ENCODE measurements at places on chromosomes 4 and X.

DNA sequence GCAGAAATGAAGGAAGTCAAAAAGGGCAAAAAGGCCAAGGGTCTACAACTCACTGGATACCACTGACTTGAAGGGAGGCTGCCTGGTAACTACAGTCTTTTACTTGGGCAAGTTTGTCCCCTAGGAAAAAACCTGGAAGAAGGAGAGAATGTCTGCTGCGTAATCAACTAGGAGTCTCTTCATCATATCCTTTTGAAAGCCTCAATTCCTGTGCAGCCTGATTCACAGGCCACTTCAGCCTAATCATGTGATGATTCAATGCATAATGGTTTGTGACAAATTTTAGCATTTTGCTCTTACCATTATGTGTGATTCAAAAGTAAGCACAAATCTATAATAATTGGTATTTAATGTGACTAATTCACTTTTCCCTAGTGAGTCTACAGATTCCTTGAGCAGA, 273.6 kb downstream of the FRMPD4 start:
- peak; percentile 50 for DNase-seq

GRCh38 chr4:3306450-3306849, 13.6 kb downstream of the RGS12 start:
- DNase-seq, result no peak

- peak; percentile 89 for DNase-seq
Observed at GRCh38 chr4:15303052-15303641, 124.7 kb upstream of the C1QTNF7 start.

DNA sequence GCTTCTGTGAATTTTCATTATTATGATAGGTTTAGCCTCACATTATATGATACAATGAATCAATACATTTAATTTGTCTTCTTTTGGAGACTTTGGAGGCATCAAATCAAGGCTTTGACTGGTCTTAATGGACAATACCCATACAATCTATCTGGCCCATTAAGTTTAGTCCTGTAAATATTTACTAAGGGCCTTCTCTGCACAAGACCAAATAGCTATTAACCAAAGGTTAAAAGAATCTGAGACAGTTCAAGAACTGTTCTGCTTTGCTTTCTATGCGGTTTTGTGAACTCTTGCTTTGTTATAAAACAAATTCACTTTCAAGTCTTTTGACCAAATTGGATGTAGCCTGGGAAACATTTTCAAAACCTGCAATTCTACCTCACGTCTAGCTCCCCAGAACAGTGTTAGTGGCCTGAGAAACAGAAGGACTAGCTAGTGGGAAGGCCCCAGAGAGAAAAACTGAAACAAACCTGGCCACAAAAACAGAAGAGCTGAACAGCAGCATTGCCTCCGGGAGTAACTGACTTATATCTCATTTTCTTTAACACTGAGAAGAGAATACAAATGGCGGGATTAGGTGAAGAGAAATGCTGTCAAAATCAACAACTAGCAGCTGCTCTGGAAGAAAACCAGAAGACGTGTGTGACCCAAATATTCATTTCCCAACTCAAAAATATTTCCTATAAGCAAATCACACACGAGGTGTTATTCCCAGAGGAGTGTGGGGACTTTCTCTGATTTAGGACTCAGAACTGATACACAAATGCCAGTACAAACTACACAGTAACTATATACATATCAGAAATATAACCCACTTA, 548 bp downstream of the TLR1 start:
- DNase-seq, result peak; percentile 25

- peak; percentile 34 for DNase-seq
Observed at GRCh38 chr4:135739354-135739753, 1537.8 kb upstream of the PABPC4L start.

- no peak for DNase-seq
Observed at GRCh38 chrX:3599802-3600430, 113.5 kb downstream of the PRKX start.

- no peak for DNase-seq
Observed at GRCh38 chr4:79315891-79316290, 10.0 kb downstream of the NAA11 start.

- no peak for DNase-seq
Observed at GRCh38 chrX:37607243-37607642, 35.8 kb downstream of the LANCL3 start.

DNA sequence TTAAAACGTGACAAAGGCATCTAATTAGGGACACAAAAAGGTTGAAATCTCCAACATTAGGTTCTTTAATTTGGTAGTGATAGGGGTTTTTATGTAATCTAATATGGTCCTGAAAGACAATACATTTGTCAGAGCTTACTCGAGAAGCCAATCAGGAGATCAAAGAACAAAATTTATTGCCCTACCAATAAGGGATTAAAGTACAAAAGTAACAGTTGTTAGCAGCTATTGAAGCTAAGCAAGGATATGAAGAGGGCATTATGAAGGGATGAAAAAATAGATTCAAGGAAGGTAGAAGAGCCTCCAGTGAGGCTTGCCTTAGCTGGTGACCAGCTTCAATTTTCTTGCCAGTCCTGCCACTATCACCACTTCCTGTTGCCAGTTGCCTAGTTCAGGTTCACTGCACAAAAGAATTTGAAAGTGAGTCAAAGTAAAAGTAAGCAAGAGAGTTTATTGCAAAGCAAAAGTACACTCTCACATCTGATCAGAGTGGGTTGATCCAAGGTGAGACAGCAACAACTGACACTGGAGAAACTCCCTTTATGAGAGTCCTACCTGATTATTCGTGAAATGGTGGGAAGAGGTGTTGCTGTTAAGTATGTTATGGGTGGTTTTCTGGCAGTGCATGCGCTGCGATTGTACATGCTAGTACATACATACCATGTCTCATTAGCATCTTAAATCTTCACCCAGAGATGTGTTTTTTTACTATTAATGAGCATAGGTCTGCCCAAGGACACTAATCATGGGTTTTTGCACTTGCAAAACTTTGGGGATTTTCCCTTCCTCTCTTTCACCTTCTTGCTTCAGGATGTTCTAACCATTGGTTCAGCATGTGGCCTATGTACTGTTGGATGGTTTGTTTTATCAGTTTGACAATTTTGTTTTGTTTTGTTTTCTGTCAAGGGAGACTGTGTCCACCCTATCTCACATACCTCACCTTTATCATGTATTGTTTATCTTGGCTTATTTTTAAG, 263.2 kb upstream of the ITM2A start:
- DNase-seq, result no peak

GRCh38 chr4:128574706-128575105, 234.8 kb upstream of the JADE1 start:
- peak; percentile 79 for DNase-seq

DNA sequence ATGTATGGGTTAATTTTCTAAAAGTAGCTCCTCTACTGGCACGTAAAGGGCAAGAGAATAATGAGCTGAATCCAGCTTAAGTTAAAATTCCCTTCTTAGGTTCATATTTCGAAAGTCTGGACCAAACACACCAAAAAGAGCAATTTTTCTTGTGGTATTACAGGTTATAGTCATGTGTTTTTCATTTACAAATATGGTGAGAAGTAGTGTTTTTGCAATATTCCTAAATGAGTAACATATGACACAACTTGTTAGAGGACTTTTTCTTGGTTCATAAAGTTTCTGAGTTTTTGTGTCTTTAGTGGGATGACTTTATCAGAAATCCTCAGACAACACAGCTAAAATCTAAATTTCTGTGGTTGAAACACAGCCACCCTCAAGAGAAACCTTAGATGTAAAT, 172.1 kb downstream of the AFF2 start:
- no peak for DNase-seq

- DNase-seq, result peak; percentile 97
Observed at GRCh38 chrX:13669246-13669737, 16.4 kb downstream of the TCEANC start.

DNA sequence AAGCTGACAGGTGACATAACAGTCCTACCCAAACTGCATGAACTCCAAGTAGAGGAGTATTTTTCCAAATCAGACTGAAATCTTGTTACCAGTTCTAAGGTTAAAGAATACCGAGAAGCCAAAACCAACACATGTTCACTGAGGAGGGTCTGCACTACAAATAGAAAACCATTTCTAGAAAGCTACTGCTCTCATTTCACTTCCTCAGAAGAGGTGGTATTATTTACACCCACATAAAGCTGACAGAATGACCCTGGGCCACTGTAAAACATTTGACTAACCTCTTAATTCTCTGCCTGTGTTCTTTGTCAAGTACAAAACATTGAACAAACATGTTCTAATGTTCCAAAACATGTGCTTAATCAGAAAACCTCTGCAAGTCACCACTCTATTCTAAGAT, 95.8 kb downstream of the IQCM start:
- DNase-seq, result no peak

DNA sequence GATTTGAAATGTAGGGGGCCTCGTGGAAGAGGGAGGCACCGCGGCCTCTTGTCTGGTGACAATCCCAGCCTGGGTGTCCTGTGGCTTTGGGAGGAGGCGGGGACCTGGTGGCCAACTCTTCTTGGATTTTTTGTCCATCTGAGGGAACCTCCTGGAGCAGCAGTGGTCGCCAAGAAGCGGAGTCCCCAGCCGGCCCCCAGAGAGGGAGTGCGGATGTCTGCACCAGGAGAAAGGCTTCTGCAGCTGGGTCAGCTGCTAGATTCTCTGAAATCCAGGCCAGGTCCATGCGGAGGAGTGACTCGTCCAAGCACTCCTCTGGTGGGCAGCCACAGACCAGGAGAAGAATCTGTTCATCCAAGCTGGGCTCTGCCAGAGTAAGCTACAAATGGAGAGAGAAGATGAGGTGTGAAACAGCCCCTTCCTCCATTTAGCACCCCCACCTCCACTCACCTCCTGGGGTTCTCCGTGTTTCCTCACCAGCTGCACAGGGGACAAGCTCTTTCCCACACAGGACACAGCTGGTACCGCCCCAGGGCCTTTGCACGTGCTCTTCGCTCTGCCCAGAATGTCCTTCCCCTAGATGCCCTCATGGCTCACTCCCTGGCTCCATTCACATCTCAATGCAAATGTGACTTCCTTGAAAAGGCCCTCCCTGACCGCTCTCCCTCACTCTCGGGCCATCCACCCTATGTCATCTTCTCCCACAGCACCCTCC, 27.6 kb downstream of the C4orf50 start:
- DNase-seq, result no peak

DNA sequence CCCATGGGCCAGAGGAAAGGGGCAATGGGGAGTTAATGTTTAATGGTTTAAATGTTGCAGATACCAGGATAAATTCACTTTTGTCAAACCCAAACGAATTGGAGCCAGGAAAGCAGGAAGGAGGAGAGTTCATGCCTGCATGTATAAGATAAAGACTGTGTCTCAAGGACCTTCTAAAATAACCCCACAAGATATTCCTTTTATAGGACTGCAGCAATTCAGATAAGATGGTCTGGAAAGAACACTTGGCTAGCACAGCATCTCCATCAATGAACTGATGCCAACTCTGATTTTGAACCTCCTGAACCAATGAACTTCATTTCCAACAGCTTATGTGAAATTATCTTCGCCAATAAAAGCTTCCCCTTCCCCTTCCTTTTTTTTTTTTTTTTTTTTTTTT, 31.3 kb upstream of the LONRF3 start:
- DNase-seq, result no peak

DNA sequence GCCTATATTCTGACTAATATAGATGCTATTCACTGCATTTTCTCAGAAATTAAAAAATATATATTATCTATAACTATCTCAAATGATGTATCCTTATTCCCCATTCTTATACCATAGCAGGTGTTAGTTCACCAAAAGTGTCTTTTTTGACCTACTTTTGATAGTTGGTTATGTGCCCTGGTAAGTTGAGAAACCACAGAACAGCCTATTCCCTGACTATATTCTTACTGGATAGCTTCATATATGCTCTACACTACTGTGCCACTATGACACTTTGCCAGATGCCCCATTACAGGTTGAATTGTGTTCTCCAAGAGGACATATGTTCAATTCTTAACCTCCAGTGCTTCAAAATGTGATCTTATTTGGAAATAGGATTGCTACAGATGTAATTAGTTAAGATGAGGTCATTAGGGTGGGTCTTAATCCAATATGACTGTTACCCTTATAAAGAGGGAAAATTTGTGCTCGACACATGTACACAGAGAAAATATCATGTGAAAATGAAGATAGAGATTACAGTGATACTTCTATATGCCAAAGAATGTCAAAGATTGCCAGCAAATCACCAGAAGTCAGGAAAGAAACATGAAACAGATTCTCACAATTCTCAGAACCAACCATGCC, 76.1 kb downstream of the LRBA start:
- DNase-seq, result no peak

- no peak for DNase-seq
Observed at GRCh38 chr4:25792200-25792791, 70.5 kb downstream of the SEL1L3 start.

DNA sequence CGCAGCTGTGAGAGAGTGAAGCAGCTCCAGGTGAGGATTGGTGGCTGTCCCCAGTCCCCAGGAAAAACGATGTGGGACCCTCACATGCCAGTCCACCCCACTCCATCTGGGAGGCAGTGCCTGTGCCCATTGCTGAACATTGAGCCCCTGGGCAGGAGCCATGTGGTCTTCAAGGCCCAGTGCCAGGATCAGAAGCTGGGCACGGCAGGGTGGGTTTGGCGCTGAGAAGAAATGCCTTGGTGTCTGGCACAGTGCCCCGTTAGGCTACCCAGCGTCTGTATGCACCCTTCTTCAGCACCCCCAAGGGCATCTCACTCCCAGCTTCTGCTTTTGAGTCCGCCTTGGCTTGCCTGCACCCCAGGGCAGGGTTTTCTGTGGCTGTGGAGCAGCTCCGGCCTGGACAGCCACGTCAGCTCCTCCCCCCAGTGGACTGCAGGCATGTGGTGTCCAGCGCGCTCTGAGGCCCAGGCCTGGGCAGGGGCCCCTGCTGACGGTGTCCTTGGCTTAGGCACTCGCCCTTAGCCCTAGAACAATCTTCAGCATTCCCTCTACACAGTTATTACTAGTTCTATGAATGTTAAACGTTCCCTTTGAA, 28.6 kb downstream of the RGS12 start:
- DNase-seq, result peak; percentile 48

DNA sequence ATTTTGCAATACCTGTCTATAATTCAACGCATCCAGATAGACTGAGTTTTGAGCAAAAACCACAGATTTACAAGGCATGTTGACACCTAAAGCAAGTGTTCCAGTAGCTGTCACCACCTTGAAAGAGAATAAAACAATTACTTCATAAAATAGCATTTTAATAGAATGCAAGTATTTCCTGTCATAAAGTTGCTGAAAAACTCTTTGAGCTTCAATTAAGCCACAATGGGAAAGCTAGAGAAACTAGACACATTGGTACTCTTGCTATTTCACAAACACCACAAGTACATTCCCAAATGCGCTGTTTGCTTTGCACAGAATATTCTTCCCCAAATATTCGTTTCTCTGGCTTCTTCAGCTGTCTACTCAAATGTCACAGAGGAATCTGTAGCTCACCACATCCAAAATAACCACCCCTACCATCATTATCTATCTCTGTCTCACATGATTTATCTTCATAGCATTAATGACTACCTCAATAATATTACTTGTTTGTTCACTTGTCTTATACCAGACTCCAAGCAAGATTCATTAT, 70.3 kb downstream of the DDX60 start:
- no peak for DNase-seq

- no peak for DNase-seq
Observed at GRCh38 chr4:7894677-7895181, 44.9 kb downstream of the AFAP1 start.

Measured in amniotic epithelial cell (primary cell).